ENCODE measurements at places on chromosomes 12 and 14.

GRCh38 chr12:66329941-66330340 is 27.6 kb downstream of the HELB start:
- DNase-seq = no peak

- DNase-seq = no peak
Measured at GRCh38 chr12:32105986-32106516, 596 bp upstream of the BICD1 start.

DNA sequence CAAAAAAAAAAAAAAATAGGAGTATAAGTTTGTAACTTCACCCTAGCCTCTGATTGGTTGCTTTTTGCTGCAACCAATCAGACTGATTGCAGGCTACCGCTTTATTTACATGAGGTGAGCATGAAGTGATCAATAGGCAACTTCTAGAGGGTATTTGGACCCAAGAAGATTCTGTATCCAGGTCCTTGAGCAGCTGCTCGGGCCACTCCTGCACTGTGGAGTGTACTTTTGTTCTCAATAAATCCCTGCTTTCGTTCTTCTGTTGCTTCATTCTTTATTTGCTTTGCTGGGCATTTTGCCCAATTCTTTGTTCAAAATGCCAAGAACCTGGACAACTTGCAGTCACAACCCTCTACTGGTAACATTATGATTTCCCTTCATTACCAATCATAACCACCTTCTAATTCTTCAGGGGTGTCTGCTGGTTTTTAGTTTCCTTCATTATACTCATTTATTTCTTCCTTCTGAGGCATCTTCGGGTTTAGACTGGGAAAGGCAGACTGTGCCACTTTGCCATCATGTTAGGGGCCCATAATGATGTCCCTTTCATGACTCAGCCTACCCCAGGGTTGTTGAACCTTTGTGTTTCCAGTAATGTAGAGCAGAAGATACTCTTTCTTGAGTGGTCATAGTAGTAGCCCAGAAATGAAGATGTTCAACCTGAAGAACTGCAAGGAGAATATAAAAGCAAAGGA is 43.4 kb upstream of the LIMA1 start:
- DNase-seq = no peak

DNA sequence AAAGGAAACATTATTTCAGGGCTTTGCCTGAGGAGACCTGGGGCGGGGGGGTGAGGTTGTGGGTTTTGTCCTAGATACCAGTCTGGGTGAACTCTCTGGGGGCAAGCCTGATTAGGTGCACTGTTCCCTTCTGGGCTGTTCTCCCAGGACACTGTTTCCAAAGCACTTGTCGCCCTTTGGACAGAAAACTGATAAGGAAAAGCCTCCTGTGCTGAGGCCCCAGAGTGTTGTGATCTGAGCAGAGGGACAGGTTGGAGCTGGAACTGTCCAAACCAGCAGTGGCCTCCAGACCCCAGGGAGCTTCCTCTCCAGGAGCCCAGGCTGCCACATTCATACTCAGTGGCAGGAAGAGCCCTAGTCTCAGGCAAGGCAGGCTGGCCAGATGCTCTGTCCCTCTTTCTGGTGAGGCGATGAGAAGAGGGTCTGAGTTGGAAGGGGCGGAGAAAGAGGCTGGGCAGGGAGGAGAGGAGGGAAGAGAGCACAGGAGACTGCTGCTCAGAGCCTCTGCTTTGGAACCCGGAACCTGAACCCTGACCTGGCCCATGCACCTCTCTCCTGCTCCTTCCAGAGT is 1.9 kb downstream of the GALNT16 start:
- no peak for DNase-seq

DNA sequence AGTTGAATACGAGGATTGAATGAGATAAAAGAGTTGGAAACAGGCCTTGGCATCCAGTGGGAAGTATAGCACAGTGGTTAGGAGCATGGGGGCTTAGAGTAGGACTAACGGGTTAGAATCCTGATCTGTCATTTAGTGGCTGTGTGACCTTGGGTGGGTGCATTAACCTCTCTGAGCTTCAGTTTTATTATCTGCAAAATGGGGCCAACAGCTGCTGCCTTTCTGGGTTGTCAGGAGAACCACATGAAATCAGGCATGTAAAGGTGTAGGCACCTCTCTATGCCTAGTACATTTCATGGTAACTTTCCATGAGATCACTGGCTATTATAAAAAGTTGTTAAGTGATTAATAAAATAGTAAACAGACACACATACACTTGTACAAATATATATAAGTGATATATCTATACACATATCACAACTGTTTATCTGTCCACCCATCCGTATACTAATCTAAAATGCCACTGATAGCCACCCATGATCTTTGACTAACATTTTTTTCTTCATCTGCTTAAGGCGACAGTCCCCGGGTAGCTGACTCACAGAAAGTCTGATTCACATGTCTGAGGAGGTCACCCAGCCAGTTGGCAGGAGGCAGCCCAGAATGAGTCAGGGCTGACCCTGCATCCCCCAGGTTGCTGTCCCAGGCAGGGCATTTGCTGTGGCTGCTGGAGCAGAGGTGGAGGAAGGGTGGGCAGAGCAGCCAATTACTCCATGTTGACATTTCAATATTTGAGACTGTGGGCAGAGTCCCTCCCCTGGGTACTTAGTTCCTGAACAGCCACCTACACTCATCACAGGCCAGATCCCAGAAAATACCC is 125.6 kb upstream of the NOS1 start:
- no peak for DNase-seq

DNA sequence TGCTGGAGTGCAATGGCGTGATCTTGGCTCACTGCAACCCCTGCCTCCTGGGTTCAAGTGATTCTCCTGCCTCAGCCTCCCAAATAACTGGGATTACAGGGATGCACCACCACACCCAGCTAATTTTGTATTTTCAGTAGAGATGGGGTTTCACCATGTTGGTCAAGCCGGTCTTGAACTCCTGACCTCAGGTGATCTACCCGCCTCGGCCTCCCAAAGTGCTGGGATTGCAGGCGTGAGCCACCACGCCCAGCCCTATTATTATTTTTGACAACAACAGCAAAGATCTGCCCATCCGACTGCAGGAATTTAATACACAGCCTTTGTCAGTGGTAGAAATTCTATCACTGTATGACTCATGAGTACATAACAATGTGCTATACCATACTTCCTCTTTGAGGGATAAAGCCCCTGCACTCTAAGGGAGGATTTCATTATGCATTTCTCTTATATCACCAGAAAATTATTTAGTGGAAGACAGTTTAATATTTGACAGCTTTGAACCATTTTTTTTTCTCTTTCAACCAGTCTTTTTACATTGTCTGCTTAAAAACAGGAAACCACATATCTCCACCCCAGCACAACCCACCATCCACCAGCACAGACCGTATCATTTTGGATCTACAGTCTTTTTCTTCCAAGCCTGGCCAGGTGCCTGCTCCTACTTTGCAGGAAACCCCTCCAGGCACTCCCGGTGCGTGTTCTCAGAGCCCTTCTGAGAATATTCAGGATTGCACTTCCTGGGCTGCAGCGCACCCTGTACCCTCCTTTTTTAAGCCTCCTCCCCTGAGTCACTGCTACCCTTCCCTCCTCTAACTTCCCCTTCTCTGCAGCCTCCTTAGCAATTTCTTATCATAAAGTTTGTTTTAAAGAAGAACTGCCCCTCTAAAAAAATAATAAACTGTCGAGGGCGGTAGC is 594 bp downstream of the ARHGDIB start:
- no peak for DNase-seq

Data from stimulated activated CD8-positive, alpha-beta memory T cell treated with anti-CD3 and anti-CD28 coated beads, Interleukin-7, amount 100 ng/mL, for 4 hours (primary cell).